ENCODE measurements at places on chromosomes 12 and 14.

DNA sequence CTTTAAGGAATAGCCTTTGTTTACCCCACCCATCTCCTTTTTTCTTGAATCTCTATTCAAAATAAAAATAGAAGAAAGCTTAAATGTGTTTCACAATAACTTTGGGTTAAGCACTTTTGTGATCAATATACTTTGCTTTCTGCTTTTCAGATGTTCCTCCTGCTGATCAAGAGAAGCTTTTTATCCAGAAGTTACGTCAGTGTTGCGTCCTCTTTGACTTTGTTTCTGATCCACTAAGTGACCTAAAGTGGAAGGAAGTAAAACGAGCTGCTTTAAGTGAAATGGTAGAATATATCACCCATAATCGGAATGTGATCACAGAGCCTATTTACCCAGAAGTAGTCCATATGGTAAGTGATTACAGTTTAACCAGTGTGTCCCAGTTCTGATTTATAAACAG is 95.0 kb downstream of the PPP2R5C start:
- no peak for DNase-seq

DNA sequence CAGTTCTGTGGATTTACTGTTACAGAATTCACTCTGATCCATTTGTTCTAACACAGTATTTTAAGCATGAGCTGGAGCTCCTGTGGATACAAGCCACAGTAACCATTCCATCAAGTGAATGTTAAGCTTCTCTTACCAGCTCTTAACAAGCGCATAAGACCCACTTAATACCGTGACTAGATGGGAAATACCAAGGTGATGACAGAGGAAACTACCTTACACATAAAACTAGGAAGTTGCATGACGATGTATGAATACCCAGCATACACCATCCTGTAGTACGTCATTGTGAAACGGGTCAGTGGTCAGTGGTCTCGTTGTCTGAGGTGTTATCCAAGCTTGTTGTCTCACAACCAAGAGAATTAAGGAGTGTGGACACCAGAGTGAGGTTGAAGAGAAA is 2.0 kb upstream of the GALC start:
- no peak for DNase-seq

GRCh38 chr12:104699489-104700190 is 242.9 kb downstream of the CHST11 start:
- no peak for DNase-seq

DNA sequence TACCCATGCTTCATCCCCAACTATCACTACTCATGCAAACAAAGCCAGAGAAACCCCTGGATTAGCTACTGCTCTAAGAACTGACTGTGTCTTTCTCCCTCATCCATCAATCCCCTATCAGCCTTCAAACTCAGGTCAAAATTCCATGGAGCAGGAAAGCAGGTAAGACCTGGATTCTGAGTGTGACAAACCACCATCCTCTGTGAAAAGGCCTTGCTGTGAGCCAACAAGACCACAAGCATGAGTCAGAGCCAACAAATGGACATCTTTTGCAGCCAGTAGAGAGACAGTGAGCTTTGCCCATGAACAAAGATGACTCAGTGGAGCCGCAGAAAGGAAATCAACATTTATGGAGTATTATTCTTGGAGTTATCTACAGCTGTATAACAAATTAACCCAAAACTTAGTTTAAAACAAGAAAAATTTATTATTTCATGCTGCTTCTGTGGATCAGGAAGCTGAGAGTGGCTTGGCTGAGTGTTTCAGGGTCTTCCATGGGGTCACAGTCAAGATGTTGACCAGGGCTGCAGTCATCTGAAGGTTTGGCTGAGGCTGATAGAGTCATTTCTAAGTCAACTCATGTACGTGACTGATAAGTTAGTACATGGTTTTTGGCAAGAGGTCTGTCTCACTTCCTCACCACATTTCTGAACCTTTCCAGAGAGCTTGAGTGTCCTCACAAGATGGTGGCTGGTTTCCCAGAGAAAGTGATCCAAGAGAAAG is 61.1 kb downstream of the PITPNM2 start:
- no peak for DNase-seq

GRCh38 chr12:12561371-12562015 is 1.2 kb downstream of the DUSP16 start:
- peak; percentile 74 for DNase-seq

- no peak for DNase-seq
These were observed 1.4 kb upstream of the SMARCC2 start for GRCh38 chr12:56190695-56191155.

DNA sequence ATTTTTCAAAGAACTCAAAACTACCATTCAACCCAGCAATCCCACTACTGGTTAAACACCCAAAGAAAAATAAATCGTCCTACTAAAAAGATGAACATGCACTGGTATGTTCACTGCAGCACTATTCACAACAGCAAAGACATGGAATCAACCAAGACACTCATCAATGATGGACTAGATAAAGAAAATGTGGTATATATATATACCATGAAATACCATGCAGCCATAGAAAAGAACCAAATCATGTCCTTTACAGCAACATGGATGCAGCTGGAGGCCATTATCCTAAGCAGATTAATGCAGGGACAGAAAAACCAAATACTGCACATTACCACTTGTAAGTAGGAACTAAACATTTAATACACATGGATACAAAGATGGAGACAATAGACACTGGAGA is 3.8 kb upstream of the ANO6 start:
- no peak for DNase-seq

- DNase-seq: no peak
These were observed 21.1 kb upstream of the AKAP6 start for GRCh38 chr14:32307881-32308582.

- DNase-seq: no peak
These were observed 6.8 kb upstream of the DYNC1H1 start for GRCh38 chr14:101957406-101958234.

- no peak for DNase-seq
These were observed 162.1 kb upstream of the IFNG-AS1 start for GRCh38 chr12:67826946-67827720.

DNA sequence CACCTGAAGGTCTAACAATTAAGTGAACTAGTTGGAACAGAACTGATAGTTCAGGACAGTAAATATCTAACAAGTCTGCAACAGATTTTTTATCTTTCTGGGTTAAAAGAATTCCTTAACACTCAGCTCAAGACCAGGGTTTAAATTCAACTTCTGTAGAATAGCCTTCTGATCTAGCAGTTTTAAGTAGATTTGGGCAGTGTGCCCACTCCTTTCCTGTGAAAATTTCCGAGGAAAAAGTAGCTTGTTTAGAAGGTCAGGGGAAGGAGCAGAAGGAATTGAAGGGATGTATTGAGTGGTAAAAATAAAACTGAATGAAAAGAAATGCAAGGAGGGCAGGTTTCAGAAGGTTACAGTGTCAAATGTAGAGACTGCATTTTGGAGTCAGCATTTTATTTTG is 45.8 kb downstream of the ATL1 start:
- DNase-seq: no peak

- DNase-seq: no peak
These were observed 274.9 kb downstream of the GPHN start for GRCh38 chr14:66782853-66783252.

DNA sequence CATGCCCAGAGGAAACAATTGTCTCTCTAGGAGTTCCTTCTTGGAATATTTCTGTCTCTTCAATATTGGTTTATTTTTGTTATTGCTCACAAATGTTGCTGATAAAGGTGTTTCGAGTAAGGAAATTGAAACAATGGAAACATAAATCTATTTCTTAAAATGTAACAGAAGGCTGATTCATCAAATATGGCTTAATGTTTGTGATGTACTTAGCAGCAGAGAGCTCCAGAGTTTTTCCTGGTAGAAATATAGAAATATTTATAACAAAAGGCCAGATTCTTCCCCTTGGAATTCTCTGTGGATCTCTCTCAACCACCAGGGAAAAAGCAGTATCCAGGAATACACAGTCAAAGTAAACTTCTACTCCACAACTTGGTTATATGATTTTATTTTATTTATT is 149.2 kb upstream of the LRIG3 start:
- no peak for DNase-seq

- DNase-seq: no peak
These were observed 14.3 kb upstream of the DHRS7 start for GRCh38 chr14:60179431-60179869.

DNA sequence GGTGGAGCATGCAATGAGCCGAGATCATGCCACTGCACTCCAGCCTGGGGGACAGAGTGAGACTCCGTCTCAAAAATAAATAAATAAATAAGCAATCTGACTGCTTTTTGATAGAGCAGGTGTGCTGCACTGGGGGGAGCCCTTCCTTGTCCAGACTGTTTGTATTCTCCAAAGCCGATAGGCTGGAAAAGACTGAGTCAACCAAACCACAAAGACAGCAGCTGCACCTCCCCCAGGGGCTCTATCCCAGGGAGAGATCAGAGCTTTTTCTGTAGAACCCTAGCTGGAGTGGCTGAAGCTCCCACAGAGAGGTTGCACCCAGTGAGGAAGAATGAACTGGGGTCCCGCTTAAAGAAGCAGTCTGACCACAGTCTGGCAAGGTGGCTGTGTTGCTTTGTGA is 45.8 kb upstream of the LALBA start:
- DNase-seq: no peak

GRCh38 chr12:26821212-26821701 is 11.7 kb downstream of the ITPR2 start:
- DNase-seq: no peak

DNA sequence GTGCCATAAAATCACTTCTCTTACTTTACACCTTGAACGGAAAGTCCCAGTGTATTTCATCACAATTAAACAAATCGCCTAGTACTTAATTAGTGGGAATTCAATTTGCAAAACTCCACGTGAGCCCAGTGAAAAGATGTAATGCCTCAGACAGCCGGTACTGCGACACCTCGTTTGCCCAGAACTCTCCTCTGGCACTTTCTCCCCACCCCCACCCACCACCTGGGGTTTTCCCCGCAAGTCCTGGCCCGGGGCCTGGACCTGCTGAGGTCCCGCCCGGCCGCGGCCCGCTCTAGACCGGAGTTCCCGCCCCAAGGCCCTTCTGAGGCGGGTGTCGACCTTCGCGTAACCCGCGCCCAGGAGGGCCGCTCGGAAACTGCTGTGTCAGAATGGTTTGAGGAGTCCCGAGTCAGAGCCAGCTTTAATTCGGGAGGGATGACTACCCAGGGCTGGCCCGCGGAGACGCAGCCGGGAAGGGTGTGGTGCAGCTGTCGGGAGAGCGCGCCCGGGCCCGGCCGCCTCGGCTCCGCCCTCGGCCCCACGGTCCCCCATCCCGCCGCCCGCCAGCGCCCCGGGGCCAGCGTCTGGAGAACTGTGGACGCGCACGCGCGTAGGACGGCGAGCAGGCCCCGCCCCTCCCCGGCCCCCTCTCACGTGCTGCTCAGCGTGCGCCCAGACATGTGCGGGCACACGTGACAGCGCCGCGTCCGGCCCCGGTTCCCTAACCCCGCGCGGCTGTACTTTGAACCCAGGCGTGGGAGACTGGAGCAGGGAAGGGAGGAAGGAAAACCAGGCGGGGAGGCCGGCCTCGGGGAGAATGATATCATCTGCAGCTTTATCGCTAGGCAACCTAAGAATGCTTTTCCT is 10.8 kb downstream of the BHLHE41 start:
- peak; percentile 91 for DNase-seq

DNA sequence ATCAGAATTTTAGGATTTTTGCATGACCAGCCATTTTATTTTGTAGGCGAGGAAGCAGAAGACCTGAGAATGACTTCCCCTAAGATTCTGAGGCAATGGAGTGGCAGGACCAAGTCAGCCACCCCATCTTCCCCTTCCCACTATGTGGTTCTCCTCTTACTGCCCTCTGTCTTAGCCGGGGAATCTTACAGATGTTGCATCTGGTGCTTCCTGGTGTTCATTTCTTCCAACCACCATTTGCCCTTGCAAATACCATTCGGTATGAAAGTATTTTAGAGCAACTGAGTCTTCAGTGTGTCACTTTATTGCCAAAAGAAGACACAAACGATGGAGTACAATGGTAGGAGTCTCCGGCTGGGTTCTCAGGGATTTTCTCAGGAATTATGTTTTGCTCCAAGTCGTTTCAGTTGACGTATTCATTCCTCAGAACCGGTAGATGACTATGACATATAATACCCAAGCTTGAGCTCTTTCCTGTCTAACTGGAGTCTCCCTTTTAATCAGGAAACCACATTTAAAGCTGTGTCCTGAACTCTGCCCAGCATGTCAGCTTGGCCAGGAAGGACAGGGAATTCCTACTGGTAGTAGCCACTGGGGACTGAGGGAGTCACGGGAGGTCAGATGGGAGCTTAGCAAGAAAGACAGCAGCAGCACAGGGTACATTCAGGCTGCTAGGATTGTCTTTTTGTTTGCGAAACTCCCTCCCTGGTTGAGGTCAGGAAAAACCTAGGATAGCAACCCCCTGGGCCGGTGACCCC is 87.0 kb downstream of the SAMD4A start:
- DNase-seq: no peak

DNA sequence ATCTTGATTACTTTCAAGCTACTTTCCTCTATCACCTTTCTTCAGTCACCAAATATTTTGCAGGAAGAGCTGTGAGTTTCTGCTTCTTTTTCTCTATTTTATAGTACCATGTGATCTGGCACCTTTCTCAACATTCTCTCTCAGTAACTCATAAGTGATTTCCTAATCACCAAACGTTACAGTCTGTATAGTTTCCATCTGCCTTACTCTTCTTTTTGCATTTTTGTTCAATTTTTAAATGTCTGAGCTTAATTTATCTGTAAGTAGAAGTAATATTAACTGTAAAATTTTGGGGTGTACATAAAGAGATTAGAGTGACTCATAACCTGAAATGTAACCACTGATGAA is 422.1 kb upstream of the SYT1 start:
- DNase-seq: no peak

DNA sequence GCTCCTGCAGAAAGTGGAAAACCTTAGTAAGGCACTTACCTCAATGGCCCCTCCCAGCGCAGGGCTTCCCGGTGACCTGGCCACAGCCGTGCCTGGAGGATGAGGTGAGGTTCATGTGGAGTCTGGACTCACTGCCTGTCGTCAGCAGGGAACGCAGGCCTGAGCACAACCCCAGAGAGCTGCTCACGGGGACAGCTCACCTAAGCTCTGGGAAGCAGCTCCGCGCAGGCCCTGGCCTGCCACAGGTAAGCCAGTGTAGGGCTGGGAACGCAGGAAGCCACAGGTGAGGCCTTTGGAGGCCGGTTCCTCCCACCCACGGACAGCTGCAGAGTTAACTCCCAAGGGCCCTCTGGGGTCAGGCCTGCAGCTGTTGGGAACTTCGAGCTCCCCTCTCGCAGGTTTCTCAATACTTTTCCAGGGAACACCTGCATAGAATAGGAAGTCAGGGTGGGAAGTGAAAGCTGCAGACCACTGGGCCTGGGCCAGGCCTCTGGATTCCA is 32.7 kb downstream of the ANAPC7 start:
- no peak for DNase-seq

GRCh38 chr12:25052914-25053211 is 104.0 kb upstream of the BCAT1 start:
- no peak for DNase-seq

DNA sequence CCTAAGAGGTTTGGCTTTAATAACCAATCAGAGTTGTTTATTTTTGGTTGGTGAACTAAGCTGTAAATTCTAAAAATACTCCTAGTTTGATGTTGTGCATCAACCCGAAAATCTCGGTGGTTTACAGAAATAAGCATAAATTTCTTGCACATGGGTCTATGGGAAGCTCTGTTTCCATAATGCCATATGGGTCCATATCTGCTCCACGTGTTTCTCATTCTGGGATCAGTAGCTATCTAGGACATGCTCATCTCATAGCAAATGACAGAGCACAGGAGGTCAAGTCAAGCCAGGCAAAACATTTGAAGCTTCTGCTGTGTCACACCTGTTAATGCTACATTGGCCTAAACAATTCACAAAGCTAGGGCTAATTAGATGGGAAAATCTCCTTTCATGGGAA is 23.1 kb downstream of the NUP37 start:
- no peak for DNase-seq

GRCh38 chr14:53861781-53862180 is 94.8 kb downstream of the BMP4 start:
- no peak for DNase-seq

- peak; percentile 97 for DNase-seq
These were observed 10.0 kb downstream of the HIP1R start for GRCh38 chr12:122845041-122845864.
